Activated T-cell treated with anti-CD3 and anti-CD28 coated beads, Interleukin-2, amount 50 U/mL, for 48 hours (primary cell): ENCODE measurements at places on chromosomes 11 and 22.

GRCh38 chr11:69371731-69372588 lies 78.0 kb downstream of the MYEOV start:
- DNase-seq = peak; percentile 11

- no peak for DNase-seq
Observed at GRCh38 chr11:2796091-2796490, 89.5 kb downstream of the CDKN1C start.

GRCh38 chr11:129234978-129235377 lies 42.9 kb upstream of the ARHGAP32 start:
- no peak for DNase-seq

- no peak for DNase-seq
Observed at GRCh38 chr22:26525946-26526564, 13.8 kb upstream of the TFIP11 start.

- DNase-seq = no peak
Observed at GRCh38 chr11:9576701-9577381, 3.4 kb downstream of the WEE1 start.

- DNase-seq = no peak
Observed at GRCh38 chr22:48565901-48566501, 1261.7 kb downstream of the BRD1 start.

DNA sequence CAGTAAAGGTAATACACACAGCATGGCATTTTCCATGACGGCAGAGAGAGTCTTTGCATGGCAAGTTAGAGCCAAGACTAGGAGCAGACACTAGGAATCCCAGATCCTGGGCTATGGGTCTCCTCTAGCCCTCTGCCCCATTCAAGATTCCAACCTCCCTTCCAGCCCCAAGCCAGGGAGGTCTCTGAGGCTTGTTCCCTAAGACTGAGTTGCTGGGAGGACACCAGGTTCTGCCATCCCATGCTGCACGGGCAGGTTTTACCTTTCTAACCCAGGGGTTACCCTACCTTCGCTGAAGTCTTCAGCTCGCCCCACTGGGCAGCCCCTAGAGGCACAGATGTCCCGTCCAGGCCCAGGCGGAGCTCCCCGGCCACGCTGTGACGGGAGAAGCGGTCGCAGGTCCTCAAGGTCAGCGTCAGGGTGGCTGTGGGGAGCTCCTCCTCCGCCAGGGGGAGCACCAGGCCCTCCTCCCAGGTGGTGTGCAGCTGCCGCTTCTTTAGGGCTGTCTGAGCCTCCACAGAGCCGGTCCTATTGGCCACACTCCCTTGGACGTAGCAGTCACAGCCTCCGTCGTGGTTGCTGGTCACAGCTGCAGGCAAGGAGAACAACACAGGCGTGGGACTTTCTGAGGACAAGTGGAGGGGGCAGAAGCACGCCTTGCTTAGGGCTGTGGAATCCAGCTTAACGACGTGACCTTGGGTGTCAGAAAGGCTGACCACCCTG lies 33.8 kb downstream of the SYT13 start:
- DNase-seq = peak; percentile 52

GRCh38 chr11:27057091-27057780 lies 16.6 kb downstream of the BBOX1 start:
- no peak for DNase-seq

GRCh38 chr11:15523543-15523942 lies 408.8 kb downstream of the INSC start:
- DNase-seq = no peak

DNA sequence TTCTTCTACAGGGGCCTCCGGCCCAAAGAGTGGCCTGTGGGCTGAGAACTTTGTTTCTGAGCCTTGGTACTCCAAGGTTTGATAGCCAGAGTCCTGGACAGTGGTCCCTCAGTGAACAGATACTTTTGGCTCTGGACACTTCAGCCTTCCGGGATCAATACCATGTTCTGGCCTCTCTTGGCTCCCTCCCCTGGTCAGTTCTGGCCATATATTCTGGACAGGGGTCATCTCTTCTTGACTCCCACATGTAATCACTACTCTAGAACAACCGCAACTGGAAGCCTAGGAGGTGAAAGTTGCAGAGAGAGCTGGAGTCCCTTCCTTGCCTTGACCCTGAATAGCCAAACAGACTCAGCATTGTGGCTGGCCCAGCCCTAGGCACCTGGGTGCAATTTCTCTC lies 2.3 kb downstream of the RTN4RL2 start:
- DNase-seq = no peak

DNA sequence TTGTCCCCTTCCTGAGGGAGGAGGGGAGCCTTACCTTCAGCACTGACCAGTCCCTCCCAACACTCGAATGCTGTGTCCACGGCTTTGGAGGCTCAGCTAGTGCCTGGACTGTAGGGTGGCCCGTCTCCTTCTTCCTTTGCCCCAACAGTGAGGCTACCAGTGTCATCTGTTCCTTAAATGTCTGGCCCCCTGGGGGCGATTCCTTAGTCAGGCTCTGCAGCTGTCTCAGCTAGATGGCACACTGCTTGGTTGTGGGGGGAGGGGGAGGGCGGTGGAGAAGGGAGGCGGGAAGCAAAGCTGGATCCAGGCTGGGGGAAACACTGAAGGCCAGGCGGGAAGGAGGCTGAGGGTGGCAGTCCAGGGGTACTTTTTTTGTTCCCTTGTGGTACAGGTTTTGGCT lies at the start of gene IGSF22:
TSS of gene IGSF22 (minus strand) at position 149 of the 400 bp plus-strand sequence. CDS start 1,952 bp downstream, outside the sequence.
- no peak for DNase-seq

DNA sequence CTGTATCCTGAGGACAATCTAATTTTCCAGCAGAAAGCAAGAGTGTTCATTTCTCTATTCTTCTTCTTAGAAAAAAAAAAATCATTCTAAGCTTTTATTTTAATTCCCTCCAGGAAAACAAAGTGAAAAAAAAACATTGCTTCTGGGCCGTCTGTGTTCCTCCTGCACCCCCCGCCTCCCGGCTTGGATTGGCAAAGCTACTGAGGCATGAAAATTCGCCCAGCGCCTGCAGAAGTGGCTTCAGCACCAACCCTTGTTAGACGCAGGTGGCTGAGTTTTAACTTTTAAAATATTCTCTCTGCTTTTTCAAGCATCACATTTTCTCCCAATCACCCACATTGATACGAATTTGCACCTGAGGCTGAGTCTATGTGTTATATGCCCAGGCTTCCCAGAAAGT lies 401.6 kb downstream of the BRD1 start:
- no peak for DNase-seq
